ENCODE measurements at places on chromosomes 4 and X. TPM values are rescaled to one million over a fixed set of nuclear protein-coding genes. Genes with fewer than 3 reads are reported as not detected.

The ZDHHC9 gene
- 21.1 TPM for total RNA-seq

The BMP15 gene
- not detected for total RNA-seq

The FIP1L1 gene
- 48.9 TPM for total RNA-seq

The IGBP1 gene
- 65.5 TPM for total RNA-seq

The PFKFB1 gene
- total RNA-seq, result not detected

The ITGB1BP2 gene
- 2.1 TPM for total RNA-seq

The CYTL1 gene
- 30.6 TPM for total RNA-seq

The MAGEA3 gene
- not detected for total RNA-seq

The AMTN gene
- total RNA-seq, result 0.09 TPM

The SERTM2 gene
- not detected for total RNA-seq

The DRD5 gene
- not detected for total RNA-seq

The MAEA gene
- 69.7 TPM for total RNA-seq

The REELD1 gene
- total RNA-seq, result not detected

The FDCSP gene
- not detected for total RNA-seq

The FAM47A gene
- total RNA-seq, result not detected

The SLC9B1 gene
- total RNA-seq, result 0.47 TPM

The ATP1B4 gene
- not detected for total RNA-seq

The CDX4 gene
- total RNA-seq, result not detected

The ZAR1 gene
- not detected for total RNA-seq

The KIF4A gene
- 17.8 TPM for total RNA-seq

The SASH3 gene
- total RNA-seq, result not detected

The IL2RG gene
- not detected for total RNA-seq

The IL15 gene
- 2.5 TPM for total RNA-seq

The GPRIN3 gene
- 3.2 TPM for total RNA-seq

The CSAG1 gene
- not detected for total RNA-seq

The SHISA3 gene
- total RNA-seq, result 3.9 TPM

The MAGEA12 gene
- not detected for total RNA-seq

The SPON2 gene
- total RNA-seq, result 0.09 TPM

The UGT2B10 gene
- not detected for total RNA-seq

The P2RY4 gene
- total RNA-seq, result 0.09 TPM

The SLC38A5 gene
- 69.0 TPM for total RNA-seq

The VCX3A gene
- not detected for total RNA-seq

The HUWE1 gene
- 96.2 TPM for total RNA-seq

The TLR2 gene
- 1.2 TPM for total RNA-seq

The RRH gene
- 0.09 TPM for total RNA-seq

The CCDC110 gene
- 0.75 TPM for total RNA-seq

The SUPT20HL2 gene
- total RNA-seq, result not detected

The MAGEA2 gene
- total RNA-seq, result not detected

The SYTL4 gene
- total RNA-seq, result 14.2 TPM

The EDA gene
- 2.4 TPM for total RNA-seq

The INTS6L gene
- total RNA-seq, result 2.9 TPM

The ENPP6 gene
- not detected for total RNA-seq

The ARR3 gene
- total RNA-seq, result not detected

The EDNRA gene
- 5.0 TPM for total RNA-seq

The SYTL5 gene
- total RNA-seq, result 0.09 TPM

The FGB gene
- total RNA-seq, result not detected

The EMD gene
- total RNA-seq, result 20.2 TPM

The SLC4A4 gene
- 0.66 TPM for total RNA-seq

The GPRASP1 gene
- 2.2 TPM for total RNA-seq

The GPR173 gene
- total RNA-seq, result 4.0 TPM

The CPE gene
- 1.9 TPM for total RNA-seq

The CT83 gene
- total RNA-seq, result not detected

The QRFPR gene
- total RNA-seq, result not detected

The SYN1 gene
- total RNA-seq, result 0.09 TPM

The FAM184B gene
- not detected for total RNA-seq

The CXCL11 gene
- 0.66 TPM for total RNA-seq

The AVPR2 gene
- not detected for total RNA-seq

The SCML1 gene
- 6.8 TPM for total RNA-seq
